ENCODE measurements at places on chromosomes 1 and 21.

- no peak for DNase-seq
These were observed 29.2 kb downstream of the MAPKAPK2 start for GRCh38 chr1:206713910-206714312.

GRCh38 chr1:202619505-202619904 lies 90.7 kb downstream of the SYT2 start:
- DNase-seq = no peak

GRCh38 chr1:17447501-17447992 lies 8.1 kb upstream of the RCC2 start:
- DNase-seq = no peak

DNA sequence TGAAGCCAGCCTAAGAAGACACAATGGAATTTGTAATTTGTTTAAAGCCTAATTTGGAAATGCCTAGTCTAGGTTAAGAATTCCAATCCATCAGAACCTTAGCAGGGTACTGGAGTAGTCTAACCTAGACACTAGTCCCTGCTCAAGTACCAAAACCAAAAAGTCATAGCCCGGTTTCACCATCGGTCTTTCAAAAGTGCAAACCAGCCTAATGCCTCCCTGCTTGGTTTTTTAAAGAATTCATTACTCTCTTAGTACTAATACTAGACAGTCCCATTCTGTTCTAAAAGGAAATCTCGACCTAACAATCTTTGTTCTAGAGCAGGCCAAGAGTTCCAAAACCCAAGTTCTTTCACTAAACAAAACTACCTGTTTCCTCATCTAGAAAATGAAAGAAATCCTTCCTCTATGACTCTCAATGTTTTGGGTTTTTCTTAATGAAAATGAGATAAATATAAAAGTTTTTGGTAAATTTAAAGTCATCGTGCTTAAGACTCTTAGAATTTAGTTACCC lies 2.6 kb downstream of the PUM1 start:
- DNase-seq = peak; percentile 6

- no peak for DNase-seq
These were observed 143.7 kb upstream of the RUNX3 start for GRCh38 chr1:25073640-25074270.

DNA sequence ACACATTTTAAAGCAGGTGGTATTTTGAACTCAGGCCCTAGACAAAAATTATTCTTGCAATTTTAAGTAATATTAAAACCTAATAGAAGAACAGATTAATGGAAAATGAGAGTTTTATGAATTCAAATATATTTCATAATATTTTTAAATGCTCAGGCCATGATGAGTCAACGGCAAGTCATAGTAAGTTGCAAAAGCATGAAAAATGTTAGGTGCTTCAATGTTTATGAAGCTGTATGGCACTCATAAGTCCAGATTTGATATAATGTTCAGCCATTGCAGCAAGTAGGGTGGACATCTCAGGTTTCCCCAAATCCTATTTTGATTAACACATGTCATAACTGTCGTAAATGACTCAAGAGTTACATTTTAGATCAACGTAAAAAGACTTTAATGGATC lies 112.6 kb downstream of the GRIK1 start:
- DNase-seq = no peak

- no peak for DNase-seq
These were observed 80.3 kb upstream of the DPH5 start for GRCh38 chr1:101105877-101106276.

DNA sequence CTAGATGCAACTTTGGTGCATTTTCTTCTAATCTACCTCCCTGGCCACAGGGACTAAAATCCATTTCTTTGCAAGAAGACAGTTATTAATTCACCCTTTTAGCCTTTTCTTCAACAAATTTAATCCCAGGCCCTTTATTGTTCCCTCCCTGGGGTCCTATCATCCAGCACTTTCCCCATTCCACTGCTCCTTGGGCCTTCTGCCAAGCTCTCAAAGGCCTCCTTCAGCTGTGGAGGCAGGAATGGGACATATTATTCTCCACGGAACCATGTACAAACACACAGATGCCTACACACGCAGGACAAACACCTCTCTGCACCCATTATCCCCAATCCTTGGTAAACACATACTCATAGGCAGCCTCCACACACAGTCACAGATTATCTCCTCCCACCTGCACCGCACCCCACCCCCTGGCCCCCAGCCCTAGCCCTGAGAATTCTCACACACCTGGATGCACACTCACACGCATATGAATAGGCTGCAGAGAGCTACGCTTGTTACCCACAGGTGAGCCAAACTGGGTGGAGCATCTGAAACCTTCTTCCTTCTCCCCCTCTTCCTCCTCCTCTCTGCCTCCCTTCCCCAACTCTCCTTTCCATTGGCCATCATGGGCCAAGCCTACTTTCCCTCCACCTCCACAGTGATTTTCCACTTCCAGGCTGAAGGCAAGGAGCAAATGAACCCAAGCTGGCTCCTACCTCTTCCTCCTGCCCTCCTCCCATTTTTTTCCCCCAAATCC lies 11.7 kb downstream of the TAGLN2 start:
- no peak for DNase-seq

DNA sequence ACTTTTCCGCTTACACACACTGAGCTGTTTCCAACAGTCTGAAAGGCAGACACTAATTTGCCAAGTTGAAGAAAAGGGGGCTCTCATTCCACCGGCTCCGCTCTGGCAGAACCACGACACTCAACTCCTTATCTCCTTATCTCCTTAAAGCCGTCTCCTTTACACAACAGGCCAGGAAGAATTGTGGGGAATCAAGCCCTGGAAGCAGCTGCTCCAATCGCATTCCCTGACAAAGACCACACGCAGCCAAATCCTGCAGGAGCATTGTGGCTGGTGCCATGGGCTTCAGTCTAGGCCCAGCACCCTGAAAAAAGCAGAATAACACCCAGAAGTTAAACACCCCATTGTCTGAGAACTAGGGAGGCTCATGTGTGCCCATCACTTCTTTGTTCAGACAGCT lies 24.1 kb downstream of the SUSD4 start:
- DNase-seq = no peak

DNA sequence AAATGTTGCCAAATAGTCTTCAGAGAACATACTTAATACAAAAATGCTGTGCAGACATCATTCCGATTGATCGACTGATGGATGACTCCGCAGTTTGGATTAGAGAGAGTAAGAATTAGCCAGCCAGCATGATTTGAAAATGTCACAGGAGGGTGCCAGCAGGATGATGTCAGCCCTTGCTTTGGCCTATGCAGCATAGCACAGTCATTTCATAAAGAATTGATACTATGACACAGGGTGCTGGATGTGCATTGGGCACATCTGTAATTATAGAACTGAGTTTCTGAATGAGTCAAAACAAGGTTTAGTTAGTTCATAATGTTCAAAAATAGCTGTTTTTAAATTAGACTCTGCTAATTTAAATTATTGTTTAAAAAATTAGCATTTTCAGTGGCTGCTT lies 21.6 kb upstream of the TRAF5 start:
- no peak for DNase-seq

DNA sequence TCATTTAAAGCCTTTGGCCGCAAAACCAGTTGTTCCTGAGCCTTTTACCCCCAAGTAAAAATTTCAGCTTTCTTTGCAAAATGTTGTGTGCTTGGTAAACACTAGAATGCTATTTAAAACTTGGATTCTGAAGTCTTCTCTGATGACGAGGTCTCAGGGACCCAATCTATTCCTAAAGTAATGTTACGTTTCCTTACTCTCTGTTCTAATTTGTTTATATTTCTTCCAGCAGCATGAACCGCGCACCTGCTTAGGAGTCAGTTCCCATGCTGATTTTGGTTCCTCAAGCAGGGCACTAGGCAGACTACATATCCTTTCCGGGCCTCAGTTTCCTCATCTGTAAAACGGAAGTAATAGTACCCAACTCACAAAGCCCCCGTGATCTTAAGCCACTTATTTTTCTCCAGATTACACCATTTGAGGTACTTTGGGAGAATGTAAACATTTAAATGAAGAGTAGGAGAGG lies 969 bp upstream of the ALDH4A1 start:
- no peak for DNase-seq

DNA sequence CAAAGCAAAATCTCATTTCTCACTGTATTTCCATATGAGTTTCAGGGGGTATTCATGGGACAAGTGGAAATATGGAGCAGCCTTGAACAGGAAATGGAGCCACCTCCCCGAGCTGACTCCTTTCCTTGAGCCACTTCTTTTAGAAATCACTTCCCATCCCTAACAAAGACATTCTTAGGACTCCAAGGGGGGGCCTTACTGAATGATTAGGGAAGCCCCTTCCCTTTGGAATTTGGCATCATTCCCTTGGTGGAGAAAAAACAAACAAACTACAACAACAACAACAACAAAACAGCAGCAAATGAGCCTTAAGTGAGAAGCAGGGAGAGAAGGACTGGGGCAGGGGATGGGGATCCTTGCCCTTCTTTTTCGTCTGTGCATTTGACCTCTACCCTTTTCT lies 278.3 kb downstream of the ZNF648 start:
- no peak for DNase-seq

DNA sequence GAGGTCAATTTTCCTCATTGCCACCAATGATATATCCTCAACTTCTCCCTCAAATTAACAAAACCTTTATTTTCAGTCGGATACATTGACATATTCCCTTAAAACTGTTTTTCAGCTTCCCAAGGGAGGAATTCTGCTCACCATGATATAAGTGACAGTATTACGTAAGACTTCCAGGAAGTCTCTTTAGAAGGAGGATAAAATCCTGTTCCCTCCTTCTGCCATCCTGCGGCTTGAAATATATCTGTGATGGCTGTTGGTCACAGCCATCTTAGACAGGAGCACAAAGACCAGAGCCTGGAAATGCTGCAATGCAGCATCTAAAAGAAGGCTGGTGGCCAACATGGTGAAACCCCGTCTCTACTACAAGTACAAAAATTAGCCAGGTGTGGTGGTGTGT lies 270.4 kb downstream of the GPATCH2 start:
- no peak for DNase-seq
